ENCODE measurements at places on chromosomes 11 and 22. TPM values are rescaled to one million over a fixed set of nuclear protein-coding genes. Genes with fewer than 3 reads are reported as not detected.

The CCDC116 gene
- not detected for total RNA-seq

The MS4A3 gene
- 0.62 TPM for total RNA-seq

The CRYAB gene
- 90.5 TPM for total RNA-seq

The NAV2 gene
- 13.7 TPM for total RNA-seq

The SLC22A9 gene
- not detected for total RNA-seq

The LMF2 gene
- total RNA-seq = 30.8 TPM

Data from tongue (tissue), 3 donors.